ENCODE measurements at places on chromosomes 7 and 10. TPM values are rescaled to one million over a fixed set of nuclear protein-coding genes. Genes with fewer than 3 reads are reported as not detected.
A peak's percentile ranks its signal among the peaks of the same experiment; 100 is the strongest.

GRCh38 chr10:97270523-97271154 is 21.8 kb downstream of the ARHGAP19 start:
- DNase-seq = no peak

GRCh38 chr10:132117636-132118190 is 52.0 kb downstream of the JAKMIP3 start:
- no peak for DNase-seq

DNA sequence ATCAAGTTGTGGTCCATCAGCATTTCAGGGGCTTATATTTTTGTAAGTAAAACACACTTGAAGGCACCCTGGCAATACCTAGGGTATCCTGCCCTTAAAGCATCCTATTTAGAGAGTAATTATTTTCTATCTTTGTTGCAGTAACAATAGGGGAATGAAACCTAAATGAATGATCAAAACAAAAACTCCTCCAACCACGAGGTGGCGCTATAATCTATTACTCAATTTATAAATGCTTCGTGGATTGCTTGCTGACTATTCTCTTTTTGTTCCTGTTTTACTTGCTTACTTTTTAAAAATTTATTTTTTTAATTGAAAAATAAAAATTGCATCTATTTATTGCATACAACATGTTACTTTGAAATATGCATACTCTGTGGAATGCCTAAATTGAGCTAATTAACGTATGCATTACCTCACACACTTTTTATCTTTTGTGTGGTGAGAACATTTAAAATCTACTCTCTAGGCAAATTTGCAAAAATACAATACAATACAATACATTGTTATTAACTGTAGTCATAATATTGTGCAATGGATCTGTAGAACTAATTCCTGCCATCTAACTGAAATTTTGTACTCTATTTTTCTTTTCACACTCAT is 147.7 kb upstream of the BMPER start:
- peak; percentile 45 for DNase-seq

DNA sequence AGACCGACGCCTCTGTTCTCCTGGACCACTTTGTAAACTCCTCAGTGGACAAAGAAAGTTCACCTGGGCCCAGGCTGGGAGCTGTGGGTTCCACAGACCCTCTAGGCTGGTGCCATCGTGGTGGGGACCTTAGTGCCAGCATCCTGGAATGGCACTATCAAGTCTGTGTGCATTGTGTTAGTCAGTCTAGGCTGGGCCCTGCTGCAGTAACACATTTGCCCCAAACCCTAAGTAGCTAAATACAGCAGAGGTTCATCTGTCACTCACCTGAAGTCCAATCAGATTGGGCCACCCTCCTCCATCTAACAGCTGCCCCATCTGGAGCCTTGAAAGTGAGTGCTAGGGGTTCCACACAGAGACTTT is 110.8 kb downstream of the RGS10 start:
- no peak for DNase-seq

HOXA13 gene
- total RNA-seq = not detected

SPDYE6 gene
- total RNA-seq = not detected

Data from body of pancreas (tissue), 4 donors.